ENCODE measurements at places on chromosomes 1 and 21.

DNA sequence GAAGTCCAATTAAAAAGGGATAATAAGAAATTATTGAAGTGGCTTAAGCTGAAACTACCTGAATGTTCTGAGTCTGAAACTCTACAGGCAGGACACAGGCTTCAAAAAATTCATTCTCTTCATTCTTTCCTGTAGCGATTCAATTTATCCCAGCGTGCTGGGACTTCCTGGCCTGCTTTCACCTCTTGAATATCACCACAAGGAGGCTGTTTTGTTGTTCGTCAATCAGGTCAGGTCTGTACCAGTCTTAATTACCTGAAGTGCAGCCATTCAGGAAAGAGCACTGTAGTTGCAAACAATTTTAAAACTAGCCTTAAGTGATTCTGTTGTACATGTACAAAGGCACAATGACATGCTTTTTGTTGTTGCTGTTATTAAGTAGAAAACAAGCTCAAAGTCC lies 38.4 kb downstream of the FYB2 start:
- DNase-seq: no peak

DNA sequence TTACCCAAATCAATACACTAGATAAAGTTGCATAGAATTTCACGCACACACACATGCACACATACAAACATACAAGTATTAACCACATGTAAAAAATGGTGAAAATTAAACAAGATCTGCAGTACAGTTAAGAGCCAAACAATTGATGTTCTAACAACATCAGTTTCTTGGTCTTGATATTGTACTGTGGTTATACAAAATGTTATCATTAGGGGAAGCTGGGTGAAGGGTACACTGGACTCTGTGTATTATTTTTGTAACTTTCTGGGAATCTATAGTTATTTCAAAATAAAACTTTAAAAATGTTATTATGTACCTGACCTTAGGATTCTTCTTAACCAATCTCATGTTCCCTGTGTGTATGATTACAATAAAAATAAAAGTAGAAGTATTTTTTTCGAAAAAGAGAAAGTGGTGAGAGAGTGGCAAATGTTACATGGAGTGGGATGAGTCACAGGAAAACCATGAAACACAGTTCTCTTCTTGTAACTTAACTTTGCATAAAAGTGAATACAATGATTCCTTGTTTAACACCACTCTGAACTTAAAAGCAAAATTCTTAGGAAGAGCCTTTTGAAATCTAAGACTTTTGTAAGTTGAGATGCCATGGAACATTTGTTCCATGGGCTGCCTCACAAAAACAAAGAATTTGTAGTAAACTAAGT lies 101.6 kb upstream of the RUNX1 start:
- no peak for DNase-seq

- no peak for DNase-seq
These were observed at the start of gene EPHA2 for GRCh38 chr1:16155537-16156410. EPHA2 (minus strand) TSS chr1:16156069; CDS start chr1:16155932, 137 bp downstream.

DNA sequence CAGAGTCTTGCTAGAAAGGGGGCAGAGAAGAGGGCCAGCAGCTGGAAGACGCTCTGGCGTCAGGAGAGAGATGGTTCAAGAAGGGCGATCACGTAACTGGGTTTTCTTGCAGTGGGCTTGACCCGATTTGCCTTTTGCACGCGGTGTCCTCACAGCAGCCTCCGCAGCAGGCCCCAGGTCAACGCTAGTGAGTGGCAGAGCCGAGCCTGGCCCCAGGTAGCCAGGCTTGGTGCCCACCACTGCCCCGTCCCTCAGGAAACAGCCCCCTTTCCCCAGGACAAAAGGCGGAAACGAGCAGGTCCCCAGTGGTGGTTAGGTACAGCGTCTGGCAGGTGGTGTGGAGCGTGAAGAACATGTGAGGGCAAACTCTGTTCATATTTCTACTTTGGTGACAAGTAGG lies 8.6 kb upstream of the UTS2 start:
- no peak for DNase-seq

GRCh38 chr1:66767626-66768025 lies 15.4 kb downstream of the DYNLT5 start:
- no peak for DNase-seq

DNA sequence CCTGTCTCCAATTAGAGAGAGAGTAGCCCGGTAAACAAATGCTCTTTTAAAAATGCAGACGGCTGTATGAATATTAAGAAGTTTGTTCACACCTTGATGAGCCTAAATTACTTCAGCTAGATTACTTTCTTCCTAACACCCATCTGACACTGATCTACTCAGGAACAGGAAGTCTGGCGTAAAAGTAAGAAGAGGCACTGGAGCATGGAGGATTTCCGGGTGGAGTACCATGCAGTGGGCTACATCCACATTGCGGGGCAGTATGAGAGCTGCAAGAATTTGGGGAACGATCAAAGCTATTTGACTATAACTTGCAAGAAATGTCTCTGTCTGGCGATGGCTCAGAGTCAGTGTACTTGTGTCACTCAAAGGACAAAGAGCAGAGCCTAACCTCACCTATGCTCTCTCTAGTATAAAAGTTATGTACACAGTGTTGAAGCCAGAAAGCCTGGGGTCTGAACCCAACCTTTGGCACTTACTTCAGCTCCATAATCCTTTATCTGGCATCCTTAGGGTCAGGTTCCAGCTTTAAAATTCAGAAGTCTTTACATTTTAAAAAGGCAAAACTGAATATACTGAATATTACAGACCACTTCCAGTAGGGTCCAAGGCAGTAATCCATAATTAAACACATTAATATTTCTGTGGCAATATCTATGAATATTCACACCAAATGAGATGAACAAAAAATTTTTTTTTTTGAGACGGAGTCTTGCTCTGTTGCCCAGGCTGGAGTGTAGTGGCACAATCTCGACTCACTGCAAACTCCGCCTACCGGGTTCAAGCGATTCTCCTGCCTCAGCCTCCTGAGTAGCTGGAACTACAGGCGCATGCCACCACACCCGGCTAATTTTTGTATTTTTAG lies 7.9 kb upstream of the GNPAT start:
- DNase-seq: no peak

- peak; percentile 36 for DNase-seq
These were observed at the start of gene SLAMF8 for GRCh38 chr1:159826441-159827101. SLAMF8 (plus strand) TSS chr1:159826873; CDS start chr1:159826899, 26 bp downstream.

- no peak for DNase-seq
These were observed 36.8 kb downstream of the RAB3GAP2 start for GRCh38 chr1:220235462-220235861.

DNA sequence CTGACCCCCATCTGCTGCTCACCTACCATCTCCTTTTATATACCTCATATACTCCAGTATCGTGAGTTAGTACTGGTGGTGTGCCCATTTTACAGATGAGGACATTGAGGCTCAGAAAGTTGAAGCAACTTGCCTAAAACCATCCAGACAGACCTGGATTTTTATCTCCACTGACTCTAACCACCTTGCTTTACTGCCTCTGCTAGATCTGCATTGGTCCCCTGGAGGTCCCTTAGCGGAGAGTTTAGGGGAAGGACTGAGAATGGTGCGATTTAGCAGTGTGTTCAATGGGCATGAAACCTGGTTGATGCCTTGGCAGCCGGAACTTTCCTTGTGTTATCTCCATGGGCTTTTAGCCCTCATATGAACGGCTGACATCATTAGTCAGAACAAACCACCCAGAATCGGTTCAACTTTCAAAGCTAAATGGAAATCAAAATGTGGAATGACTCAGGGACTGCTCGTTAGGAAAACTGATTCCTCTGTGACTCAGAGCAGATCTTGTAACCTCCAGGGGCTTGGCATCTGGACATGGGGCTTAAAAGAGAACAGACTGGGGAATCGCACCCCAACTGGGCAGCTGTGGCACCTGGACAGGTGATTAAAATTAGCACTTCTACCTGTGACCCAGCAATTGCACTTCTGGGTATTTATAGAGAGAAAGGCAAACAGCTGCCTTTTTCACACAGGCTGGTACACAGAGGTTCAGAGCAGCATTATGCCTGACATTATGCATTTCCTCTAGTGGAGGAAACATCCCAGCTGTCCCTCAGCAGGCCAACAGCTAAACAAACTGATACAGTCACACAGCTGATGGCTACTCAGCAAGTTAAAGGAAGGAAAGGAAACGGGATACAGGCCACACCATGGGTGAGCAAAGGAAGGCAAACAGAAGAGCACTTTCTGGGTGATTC lies 25.3 kb downstream of the TMEM51 start:
- no peak for DNase-seq

DNA sequence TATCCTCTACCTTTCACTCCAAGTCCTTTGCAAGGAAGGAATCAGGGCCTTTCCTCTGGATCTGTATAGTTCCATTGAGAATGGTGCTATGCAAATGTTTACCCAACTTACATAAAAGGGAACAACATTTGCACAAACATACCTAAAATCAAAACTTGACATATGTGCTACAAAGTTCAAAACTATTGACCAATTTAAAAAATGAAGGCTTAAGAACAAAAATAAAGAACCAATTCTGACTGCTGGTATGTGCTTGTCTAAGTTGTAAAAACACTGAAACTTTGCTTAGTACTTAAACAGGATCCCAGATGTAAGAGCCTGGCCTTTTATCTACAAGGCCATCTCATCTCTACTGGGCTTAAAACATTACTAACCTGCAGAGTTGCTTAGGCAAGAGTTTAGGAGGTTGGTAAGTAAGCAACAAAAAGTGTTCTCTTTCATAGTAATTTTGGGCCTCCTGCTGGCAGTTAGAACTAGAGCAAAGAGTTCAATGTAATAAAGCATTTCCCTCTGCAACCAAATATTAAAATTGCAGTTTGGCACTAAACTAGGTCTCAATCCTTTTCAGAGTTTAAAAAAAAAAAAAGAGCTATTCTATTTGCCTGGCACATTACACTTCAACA lies 2.0 kb downstream of the SCMH1 start:
- no peak for DNase-seq

- no peak for DNase-seq
These were observed 265.2 kb downstream of the KIF26B start for GRCh38 chr1:245419989-245420388.

DNA sequence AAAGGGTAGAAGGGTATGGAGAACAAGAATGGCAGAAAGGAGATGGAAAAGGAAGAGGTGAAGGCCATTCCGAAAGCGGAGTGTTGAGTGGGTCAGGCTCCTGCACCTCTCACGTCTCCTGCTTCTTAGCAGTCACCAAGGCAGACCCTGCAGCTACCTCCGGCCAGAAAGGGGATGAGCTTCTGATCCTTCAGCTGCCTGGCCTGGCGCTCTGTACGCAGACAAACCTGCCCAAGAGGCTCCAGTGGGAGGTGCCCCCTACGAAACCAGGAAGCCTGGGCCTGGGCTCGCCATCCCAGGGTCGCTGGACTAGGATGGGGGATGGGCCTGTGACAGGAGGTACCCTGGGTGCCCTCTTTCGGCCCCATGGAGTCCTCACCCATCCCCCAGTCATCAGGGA lies 3.0 kb downstream of the GPR61 start:
- no peak for DNase-seq

GRCh38 chr1:116772648-116773045 lies 18.4 kb downstream of the CD2 start:
- no peak for DNase-seq

DNA sequence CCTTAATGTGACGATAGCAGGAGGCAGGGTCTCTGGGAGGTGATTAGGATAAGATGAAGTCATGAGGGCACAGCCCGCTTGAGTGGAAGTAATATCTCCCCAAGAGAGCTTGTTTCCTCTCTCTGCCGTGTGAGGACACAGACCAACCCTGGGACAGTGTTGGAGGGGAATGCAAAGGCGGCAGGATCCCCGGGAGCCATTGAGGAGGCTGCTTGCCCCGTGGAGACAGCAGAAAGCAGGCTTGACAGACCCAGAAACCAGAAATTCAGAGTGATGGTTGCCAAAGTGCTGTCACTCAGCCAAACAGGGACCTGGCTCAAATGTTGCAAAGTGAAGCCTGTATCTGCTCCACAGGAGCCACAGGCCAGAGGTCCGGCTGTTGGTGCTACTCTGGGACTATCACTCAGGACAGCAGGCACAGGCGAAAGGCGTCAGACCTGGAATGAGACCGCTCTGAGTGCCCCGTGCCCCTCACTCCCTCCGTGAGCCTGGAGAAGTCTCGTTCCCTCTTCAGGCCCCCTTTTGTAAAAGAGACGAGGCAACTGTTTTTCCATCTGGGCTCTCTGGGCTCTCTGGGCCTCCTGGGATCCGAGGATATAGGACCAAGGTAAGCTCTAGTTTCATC lies 96.6 kb upstream of the VANGL1 start:
- no peak for DNase-seq

DNA sequence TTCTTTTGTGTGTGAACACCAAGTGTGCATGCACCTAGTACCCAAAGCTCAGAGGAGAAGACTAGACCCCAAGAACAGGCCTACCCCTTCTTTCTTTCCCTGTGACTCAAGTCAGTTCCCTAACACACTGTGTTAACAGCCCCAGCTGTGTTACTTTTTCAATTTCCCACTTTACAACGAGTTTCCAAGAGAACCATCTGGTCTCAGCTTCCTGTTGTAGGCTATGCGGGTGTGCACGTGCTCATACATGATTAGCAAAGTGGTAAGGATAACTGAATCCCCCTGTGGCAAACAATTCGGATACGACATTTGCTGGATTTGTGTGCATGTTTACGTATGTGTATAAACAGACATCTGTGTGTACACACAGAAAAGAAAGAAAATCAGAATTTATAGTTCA lies 17.9 kb downstream of the IFNAR2 start:
- DNase-seq: no peak

GRCh38 chr1:41110286-41110685 lies 88.8 kb upstream of the SLFNL1 start:
- DNase-seq: no peak

GRCh38 chr1:19597496-19598309 lies 46.4 kb upstream of the NBL1 start:
- no peak for DNase-seq

DNA sequence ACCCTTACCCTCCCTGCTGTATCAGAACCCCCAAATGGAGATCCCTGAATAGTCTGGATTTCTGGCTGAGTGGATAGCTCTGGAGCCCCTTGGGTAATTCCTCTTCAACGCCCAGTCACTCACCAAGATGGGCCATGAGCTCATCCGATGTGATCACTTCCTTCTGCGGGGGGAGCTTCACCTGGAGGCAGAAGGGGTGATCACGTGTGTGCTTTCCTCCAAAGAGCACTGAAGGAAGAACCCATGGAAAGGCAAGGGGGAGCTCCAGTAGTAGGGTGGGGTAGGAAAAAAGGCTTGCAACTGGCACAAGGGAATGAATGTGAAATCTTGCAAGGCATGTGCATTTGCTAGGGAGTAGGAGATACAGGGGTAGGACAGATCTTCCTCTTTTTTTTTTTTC lies 5.1 kb downstream of the MINDY1 start:
- no peak for DNase-seq

Data from C1 segment of cervical spinal cord (tissue), 14 donors.